ENCODE measurements at places on chromosomes 12 and 14. TPM values are rescaled to one million over a fixed set of nuclear protein-coding genes. Genes with fewer than 3 reads are reported as not detected.

Gene DCN
- total RNA-seq: 165 TPM

Gene CLEC4C
- total RNA-seq: not detected

GRCh38 chr14:70358631-70359030 lies 852 bp downstream of the COX16 start:
- no peak for DNase-seq

DNA sequence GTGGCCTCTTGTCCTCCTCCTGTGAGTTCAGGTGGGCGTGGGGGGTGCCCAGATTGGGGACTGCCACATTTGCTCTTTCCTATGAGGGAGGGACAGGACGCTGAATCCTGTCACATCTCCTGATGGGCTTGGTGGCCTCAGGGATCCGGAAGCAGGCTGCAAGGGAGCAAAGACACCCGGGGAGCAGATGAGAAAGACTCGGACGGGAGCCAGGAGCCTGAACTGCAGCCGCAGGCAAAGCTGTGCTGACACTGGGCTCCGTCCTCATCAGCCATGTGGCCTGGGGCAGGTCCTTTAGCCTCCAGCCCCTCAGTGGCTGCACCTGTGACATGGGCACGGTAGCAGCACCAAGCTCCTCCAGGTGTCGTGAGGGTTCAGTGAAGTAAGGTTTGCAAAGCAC lies 40.8 kb upstream of the RFLNA start:
- DNase-seq: no peak
